Esophagus mucosa (tissue), 1 donor: ENCODE measurements at places on chromosomes 5 and 9.

GRCh38 chr9:6106711-6107339 lies 91.4 kb upstream of the RANBP6 start:
- peak; percentile 64 for ATAC-seq

DNA sequence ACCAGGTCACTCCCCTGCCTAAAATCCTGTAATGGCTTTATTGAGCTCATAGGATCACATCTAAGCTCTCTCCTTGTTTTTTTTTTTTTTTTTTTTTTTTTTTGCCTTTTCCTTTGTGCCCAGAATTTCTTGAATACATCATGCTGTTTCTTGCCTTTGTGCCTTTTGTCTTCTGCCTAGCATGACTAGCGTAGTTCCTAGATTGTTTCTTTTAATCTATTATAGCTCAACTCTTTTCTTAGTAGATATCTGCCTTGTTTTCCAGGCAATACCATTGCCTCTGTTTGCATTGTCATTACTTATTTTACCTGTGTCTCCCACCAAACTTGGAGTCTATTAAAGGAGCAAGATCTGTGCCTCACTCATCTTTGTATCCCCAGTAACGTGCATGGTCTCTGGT lies 106.1 kb upstream of the C9orf72 start:
- no peak for ATAC-seq

GRCh38 chr5:52693836-52694235 lies 93.9 kb upstream of the ITGA1 start:
- ATAC-seq, result no peak

DNA sequence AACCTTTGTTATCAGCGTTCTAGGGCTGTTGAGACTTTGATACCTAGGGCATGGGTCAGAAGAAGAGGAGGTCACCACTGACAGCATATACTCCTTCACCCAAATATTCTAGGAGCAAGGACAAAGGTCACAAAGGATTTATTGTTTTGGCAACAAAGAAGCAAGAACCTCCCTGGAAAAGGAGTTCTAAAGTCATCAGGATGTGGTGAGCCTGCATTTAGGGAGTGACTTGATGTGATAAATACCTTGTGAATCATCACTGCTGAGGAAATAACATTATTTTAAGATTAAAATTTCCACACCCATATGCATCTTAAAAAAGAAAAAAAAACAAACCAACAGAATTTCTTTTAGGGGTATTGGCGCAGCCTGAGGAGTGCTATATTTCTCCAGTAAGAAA lies 13.9 kb downstream of the IFNA1 start:
- no peak for ATAC-seq
